MM.1S (cell line): ENCODE measurements at places on chromosomes 5 and 9.

- no peaks in the 10 kb centered on the region for H3K27me3 ChIP-seq
- no peaks in the 10 kb centered on the region for H3K36me3 ChIP-seq
- no peak overlapping the region for H3K4me3 ChIP-seq
- H3K27ac ChIP-seq: no peak overlapping the region
- no peak for DNase-seq
These were observed 62.5 kb upstream of the PTPN3 start for GRCh38 chr9:109560470-109561132.

GRCh38 chr9:132980157-132980556, 1.7 kb downstream of the GFI1B start:
- H3K4me1 ChIP-seq: no peaks in the 10 kb centered on the region
- no peak overlapping the region for H3K4me3 ChIP-seq
- no peak overlapping the region for H3K27ac ChIP-seq
- H3K36me3 ChIP-seq: no peaks in the 10 kb centered on the region
- no peak for DNase-seq

- no peaks in the 10 kb centered on the region for H3K27me3 ChIP-seq
- H3K27ac ChIP-seq: no peak overlapping the region
- H3K4me1 ChIP-seq: no peaks in the 10 kb centered on the region
These were observed 72.4 kb upstream of the MPDZ start for GRCh38 chr9:13351778-13352386.

DNA sequence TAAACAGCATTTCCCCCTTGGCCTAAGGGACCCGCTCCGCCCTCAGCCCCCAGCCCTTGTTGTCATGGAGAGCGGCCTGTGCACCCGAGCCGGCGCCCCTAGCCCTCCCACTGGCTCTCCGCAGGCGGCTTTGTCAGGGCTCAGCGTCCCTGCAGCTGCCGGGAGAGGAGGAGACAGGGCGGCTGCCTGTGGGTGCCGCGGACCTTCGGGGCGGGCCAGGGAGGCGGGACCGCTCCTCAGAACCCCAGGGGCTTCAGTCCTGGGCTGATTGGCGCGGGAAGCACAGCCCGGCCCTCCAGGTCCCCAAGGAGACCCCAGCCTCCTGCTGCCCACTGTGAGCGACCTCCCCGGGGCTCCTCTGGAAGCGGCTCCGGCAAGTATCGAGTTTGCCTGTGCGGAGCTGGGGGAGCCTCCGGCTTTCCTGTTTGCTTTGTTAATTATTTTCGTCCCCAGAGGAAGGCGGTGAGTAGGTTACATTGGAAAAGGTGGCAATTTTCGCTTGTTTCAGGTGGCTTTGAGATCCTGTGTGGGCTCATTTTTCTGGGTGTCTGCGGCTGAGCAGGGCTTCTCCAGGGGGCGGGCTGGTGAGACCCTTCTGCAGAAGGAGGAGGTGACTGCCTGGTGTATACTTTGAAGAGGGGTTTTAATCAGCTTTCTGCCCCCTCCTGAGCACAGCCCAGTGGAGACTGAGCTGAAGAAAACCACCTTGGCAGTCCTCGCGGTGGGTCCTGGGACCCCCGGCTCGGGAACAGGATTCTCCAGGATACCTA, at the start of gene FGD3:
Gene FGD3, plus strand, starts transcription at position 256 of the 770 bp plus-strand sequence. CDS start 28,734 bp downstream, outside the sequence.
- peak within 1 kb of the TSS; percentile 41 for H3K4me3 ChIP-seq
- no peak within 1 kb of the TSS for H3K27ac ChIP-seq
- no peaks in the 10 kb centered on the region for H3K4me1 ChIP-seq
- DNase-seq: no peak
- H3K36me3 ChIP-seq: no peaks in the 10 kb centered on the region
- H3K27me3 ChIP-seq: no peaks in the 10 kb centered on the region

GRCh38 chr5:134769206-134769605, 10.6 kb downstream of the DDX46 start:
- H3K4me3 ChIP-seq: no peak overlapping the region
- no peak for DNase-seq
- no peaks in the 10 kb centered on the region for H3K4me1 ChIP-seq
- H3K27ac ChIP-seq: no peak overlapping the region
- H3K36me3 ChIP-seq: peaks cover 15% of the 10 kb centered on the region; the same call in 1 of the 2 replicates

- no peaks in the 10 kb centered on the region for H3K36me3 ChIP-seq
- H3K4me3 ChIP-seq: peak overlapping the region; percentile 56
- H3K27ac ChIP-seq: no peak overlapping the region
- no peaks in the 10 kb centered on the region for H3K27me3 ChIP-seq
- peak; percentile 81 for DNase-seq
These were observed 795.0 kb downstream of the EFNA5 start for GRCh38 chr5:106875591-106876297.

GRCh38 chr9:8599937-8600336, 800.4 kb upstream of the DMAC1 start:
- no peak for DNase-seq
- no peaks in the 10 kb centered on the region for H3K36me3 ChIP-seq
- H3K4me1 ChIP-seq: no peaks in the 10 kb centered on the region
- H3K27me3 ChIP-seq: no peaks in the 10 kb centered on the region

DNA sequence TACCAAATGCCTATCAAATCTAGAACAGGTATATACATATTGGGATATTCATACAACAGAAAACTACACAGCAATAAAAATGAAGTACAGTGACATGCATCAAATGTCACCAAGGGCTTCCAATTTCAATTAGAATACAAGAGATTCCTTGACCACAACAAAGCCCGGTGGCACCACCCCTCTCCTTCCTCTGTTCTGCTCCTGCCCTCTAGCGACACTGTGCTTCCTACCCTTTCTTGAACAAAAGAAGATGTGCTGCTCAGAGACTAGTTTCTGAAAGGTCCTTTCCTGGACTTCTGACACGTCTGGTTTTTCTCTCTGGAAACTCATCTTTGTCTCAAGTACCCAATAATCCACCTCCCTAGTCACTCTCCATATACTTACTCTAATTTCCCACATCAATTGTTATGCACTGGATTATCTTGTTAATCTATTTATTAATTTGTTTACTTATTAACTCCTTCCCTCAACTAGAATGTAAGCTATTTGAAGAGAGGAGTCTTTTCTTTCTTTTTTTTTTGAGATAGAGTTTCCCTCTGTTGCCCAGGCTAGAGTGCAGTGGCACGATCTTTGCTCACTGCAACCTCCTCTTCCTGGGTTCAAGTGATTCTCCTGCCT, 70.4 kb upstream of the CTSV start:
- DNase-seq: peak; percentile 63
- H3K27ac ChIP-seq: no peak overlapping the region
- H3K27me3 ChIP-seq: no peaks in the 10 kb centered on the region
- no peaks in the 10 kb centered on the region for H3K36me3 ChIP-seq

GRCh38 chr5:79263290-79263689, 27.4 kb downstream of the JMY start:
- H3K4me1 ChIP-seq: no peaks in the 10 kb centered on the region
- DNase-seq: no peak
- H3K4me3 ChIP-seq: no peak overlapping the region
- H3K27me3 ChIP-seq: no peaks in the 10 kb centered on the region
- H3K36me3 ChIP-seq: no peaks in the 10 kb centered on the region

DNA sequence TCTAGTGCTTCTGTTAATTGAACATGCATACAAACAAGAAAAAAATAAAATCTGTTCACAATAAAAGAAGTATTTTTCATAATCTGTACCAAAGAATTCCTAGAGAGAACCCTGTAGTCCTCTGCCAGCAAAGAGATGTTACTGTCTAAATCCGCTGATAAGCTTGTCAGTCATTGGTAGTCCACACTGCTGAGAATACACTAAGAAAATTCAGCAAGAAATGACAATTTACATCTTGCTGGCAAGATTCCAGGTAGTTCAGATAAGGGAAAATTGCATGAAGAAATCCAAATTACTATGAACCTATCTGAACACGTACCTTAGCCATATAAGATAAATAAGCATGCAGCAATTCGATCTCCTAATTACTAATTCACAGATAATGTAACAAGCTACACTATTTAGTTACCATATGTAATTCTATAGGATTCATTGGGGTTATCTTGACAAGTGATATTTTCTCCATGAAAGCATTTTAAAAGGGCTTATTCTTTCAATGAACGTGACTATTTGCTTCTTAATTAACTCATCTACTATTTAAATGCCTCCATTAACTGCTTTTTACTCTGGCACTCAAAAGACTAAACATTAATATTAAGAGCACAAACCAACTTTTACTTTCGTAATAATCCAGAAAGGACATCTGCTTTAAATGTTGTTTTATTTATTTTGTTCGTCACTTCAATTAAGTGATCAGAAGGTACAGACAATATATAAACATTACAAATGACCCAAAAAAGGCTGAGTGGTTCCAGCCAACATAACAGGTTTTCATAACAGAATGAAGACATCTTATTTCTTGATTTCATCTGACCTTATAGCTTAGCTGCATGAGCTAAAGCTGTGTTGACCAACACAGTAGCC, 9.7 kb downstream of the MPDZ start:
- H3K27me3 ChIP-seq: no peaks in the 10 kb centered on the region
- H3K4me3 ChIP-seq: no peak overlapping the region
- no peaks in the 10 kb centered on the region for H3K36me3 ChIP-seq

- peaks cover 7% of the 10 kb centered on the region; the same call in 1 of the 2 replicates for H3K4me1 ChIP-seq
- DNase-seq: no peak
- peaks cover 94% of the 10 kb centered on the region for H3K27me3 ChIP-seq
- no peaks in the 10 kb centered on the region for H3K36me3 ChIP-seq
These were observed 6.8 kb upstream of the DIPK1B start for GRCh38 chr9:136705564-136705963.

- no peaks in the 10 kb centered on the region for H3K27me3 ChIP-seq
- no peak for DNase-seq
- no peak overlapping the region for H3K4me3 ChIP-seq
These were observed 97.8 kb upstream of the C5orf63 start for GRCh38 chr5:127170918-127171600.

DNA sequence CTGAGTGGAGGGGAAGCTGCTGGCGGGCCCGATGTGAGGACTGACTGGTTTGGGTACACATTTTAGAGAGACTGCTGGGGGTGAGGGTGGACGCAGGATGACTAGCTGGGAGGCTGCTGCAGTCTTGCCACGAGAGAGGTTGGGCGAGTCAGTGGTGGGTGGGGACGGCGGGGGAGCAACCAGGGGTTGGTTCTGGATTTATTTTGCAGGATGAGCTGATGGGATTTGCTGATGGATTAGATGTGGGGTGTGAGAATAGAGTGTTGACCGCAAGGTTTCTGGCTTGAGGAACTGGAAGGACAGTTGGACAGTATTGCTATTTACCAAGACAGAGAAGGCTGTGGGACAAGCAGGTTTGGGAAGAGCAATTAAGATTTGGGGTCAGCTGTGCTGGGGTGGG, 5.8 kb upstream of the NDST1 start:
- no peaks in the 10 kb centered on the region for H3K36me3 ChIP-seq
- H3K4me1 ChIP-seq: peaks cover 11% of the 10 kb centered on the region
- H3K27ac ChIP-seq: no peak overlapping the region
- no peak overlapping the region for H3K4me3 ChIP-seq
- H3K27me3 ChIP-seq: no peaks in the 10 kb centered on the region

DNA sequence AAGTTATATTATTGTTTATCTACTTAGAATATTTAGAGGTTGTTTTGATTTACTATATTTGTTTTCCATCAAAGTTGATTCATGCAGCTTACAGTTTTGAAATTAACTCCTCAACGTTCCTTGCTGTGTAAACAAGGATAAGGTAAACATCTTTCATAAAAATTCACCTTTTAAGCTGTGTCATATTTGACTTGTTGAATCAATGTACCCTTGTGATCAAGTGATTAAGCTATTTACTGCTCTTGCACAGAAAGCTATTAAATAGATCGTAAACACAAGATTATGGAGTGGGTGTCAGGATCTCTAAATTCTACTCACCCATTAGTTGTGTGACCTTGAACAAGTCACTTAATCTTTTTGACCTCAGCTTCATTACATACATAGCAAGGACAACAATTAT, 2054.0 kb upstream of the NUDT12 start:
- H3K4me3 ChIP-seq: no peak overlapping the region
- H3K27ac ChIP-seq: no peak overlapping the region
- no peak for DNase-seq
- H3K27me3 ChIP-seq: no peaks in the 10 kb centered on the region

- no peak for DNase-seq
- no peaks in the 10 kb centered on the region for H3K27me3 ChIP-seq
- no peak overlapping the region for H3K27ac ChIP-seq
These were observed 213.2 kb downstream of the EPB41L4A start for GRCh38 chr5:112205846-112206245.

- H3K27ac ChIP-seq: no peak overlapping the region
- no peaks in the 10 kb centered on the region for H3K4me1 ChIP-seq
- DNase-seq: no peak
- no peaks in the 10 kb centered on the region for H3K27me3 ChIP-seq
- H3K4me3 ChIP-seq: no peak overlapping the region
- H3K36me3 ChIP-seq: no peaks in the 10 kb centered on the region
These were observed 65.0 kb downstream of the SNCAIP start for GRCh38 chr5:122377026-122377425.

DNA sequence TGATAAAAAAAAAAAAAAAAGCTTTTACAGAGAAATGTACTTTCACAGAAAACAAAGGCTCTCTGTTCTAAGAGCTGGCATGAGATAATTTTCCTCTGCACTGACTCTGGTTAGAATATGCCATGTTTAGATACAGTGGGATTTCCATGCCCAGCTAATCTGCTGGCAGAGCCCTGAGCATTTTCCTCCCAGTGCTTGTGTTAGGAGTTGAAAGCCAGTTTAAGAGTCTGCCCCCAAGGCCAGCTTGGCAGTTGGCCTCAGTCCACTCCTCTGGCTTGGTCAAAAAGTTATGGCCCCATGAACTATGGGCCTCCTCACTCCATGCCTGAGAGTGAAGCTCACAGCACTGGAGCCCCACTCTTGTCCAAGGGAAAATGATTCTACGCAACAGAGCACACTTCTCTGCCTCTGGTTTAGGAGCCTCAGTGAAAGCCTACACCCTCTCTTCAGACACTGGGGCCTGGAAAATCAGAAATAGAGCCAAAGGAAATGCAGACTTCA, 21.9 kb downstream of the MOCS2 start:
- no peak for DNase-seq
- no peak overlapping the region for H3K4me3 ChIP-seq
- H3K36me3 ChIP-seq: no peaks in the 10 kb centered on the region

GRCh38 chr5:72223371-72223770, 96.7 kb downstream of the MRPS27 start:
- no peak overlapping the region for H3K27ac ChIP-seq
- DNase-seq: no peak
- no peak overlapping the region for H3K4me3 ChIP-seq
- H3K36me3 ChIP-seq: peaks cover 11% of the 10 kb centered on the region; the same call in 1 of the 2 replicates
- no peaks in the 10 kb centered on the region for H3K27me3 ChIP-seq

GRCh38 chr5:112907166-112907631, 14.8 kb downstream of the REEP5 start:
- no peaks in the 10 kb centered on the region for H3K27me3 ChIP-seq
- no peak overlapping the region for H3K27ac ChIP-seq
- 0 out of 2 replicates have a peak, but pooled peaks cover 7% of the 10 kb centered on the region for H3K4me1 ChIP-seq

GRCh38 chr5:29001666-29002065, 1963.3 kb upstream of the CDH9 start:
- no peak for DNase-seq
- H3K4me1 ChIP-seq: no peaks in the 10 kb centered on the region
- no peak overlapping the region for H3K4me3 ChIP-seq
- H3K27ac ChIP-seq: no peak overlapping the region
